ENCODE measurements at places on chromosomes 4 and X.

DNA sequence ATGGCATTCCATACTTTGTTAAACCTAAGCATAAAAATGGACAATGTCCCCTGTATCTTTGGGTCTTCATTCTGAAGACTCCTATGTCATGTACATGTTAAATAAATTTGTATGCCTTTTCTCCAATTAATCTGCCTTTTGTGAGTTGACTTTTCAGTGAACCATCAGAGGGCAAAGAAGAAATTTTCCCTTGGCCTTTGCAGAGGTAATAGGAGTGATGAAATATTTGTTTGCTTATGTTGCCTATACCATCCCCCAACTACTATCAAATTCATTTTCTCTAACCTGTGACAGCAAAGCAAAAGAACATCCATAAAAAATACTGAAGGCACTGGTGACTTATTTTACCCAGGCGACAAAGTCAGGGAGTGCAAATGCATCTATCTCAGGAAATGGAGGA is 18.2 kb downstream of the NAAA start:
- DNase-seq, result no peak

DNA sequence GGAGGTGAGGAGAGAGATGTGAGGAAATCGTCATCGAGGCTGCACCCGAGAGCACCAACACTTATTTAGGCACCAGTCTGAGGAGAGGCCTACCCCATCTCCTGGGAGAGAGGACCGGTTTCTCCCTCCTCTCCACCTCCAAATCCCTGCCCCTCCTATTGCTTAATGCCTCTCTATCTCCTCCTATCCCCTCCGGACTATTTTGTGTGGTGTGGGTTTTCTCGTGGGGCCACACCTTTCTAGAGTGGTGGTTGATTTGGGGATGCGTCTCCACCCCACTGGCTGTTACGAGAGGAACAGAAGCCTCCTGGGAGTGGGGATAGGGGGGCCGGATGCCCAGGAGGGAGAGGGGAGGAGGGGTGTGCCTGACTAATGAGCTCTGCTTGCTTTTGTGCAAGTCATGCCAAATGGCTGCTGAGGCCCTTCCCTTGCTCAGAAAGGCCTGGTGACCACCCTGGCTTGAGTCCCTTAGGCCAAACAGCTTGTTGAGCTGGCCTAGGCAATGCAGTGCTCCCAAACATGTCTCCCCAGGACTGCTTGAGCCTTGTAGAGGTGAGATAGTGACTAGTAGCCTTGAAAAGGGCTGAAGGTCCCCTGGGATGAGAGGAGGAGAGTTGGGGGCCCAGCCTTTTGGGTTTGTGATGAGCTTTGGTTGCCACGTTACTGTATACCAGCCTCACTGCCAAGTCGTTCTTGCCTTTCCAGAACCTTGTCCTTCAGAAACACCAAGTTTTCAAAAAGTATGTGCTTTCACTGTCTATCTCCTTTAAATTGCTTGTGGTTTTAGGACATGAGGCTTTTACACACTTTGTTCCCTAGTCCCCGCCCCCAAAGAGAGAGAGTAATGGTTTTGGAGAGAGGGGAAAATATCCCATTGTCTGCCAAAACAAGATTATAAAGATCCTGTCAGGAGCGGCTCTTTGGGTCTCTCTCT is 1.2 kb downstream of the MSN start:
- DNase-seq, result peak; percentile 66

DNA sequence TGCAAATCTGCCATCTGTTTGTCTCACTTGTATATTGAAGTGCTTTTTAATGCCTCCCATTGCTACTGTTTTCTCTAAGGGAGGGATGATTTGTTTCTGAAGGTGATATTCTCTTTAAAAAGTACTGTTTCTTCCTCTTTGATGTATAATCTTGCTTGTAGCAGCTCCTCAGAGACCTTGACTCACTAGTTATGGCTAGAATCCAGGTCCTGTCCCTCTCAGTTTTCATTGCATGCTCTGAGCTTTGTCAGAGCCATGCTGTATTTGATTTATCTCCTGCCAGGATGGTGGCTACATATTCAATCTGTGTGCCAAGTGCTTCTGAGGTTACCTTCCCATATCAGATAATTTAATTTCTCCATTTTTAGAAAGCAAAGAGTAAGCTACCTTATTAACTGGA is 56.0 kb downstream of the GLUD2 start:
- DNase-seq, result no peak

DNA sequence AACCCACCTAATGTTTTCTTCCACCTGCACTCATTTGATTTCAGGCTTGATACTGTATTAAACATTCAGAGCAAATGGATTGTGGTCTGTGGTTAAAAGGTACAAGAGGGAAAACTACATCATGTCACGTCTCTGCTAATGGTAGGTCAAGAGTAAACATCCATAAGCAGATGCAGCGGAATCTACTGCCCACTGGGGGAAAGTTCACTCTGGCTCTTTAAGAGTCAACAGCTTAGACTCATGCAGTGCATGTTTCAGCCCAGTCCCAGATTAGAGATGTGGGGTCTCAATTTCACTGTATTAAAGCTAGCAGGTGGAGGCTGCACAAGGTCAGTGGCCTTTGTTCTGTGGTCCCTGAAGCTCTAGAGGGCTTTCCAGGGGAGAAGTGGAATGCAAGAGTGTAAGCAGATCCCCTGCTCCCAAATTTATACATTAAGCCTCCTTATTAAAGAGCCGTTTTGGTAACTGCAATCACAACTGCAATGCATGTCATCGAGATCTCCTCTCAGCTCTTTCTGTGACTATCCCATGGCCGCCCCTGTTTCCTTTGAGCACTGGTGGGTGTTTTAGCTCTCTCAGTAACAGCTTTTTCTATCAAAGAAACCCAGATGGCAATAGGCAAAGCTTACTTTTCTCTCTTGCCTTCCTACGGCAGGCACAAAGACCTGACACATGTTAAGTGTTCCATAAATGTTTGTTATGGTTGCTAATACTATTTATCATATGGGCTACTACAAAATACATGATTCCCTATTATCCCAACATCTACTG is 53.4 kb downstream of the LDB2 start:
- no peak for DNase-seq

DNA sequence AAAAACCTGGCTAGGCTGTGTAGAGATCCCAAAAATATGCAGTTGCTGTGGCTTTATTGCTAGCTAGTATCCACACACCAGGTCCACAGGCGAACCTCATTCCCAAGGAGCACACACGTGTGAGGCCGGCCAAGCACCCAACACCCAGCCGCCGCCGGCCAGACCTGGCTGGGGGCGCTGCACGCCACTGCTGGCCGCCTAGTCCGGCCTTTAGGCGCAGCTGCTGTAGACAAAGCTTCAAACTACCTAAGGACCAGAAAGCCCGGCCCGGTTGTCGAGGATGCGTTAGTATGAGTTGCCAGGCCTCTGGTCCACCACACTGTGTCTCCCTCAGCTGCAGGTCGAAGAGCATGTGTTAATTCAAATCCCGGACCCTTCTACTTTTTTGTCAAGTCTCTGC is 3.1 kb downstream of the POU3F4 start:
- DNase-seq, result no peak

GRCh38 chrX:119041175-119041574 is 31.6 kb upstream of the CT47C1 start:
- DNase-seq, result peak; percentile 31

DNA sequence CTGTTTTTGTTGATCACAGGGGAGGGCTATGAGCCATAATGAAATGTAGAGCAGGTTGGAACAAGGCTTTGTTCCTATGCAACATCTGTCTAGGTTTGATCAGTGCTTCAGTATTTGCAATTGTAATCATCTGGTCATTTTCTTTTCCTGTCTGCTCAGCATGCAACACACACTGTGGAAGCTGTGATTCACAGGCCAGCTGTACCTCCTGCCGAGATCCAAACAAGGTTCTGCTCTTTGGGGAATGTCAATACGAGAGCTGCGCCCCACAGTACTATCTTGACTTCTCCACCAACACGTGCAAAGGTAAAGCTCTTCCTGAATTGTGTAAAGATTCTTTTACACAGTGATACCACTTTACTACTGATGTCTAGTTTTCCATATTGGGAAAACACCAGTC is 181.9 kb upstream of the ANXA3 start:
- no peak for DNase-seq

GRCh38 chr4:14920759-14921320 is 81.4 kb upstream of the CPEB2 start:
- DNase-seq, result no peak
